ENCODE measurements at places on chromosomes 2 and 18. TPM values are rescaled to one million over a fixed set of nuclear protein-coding genes. Genes with fewer than 3 reads are reported as not detected.

KIAA2012 gene
- not detected for total RNA-seq

TMEM150A gene
- total RNA-seq: 9.7 TPM

CRYBA2 gene
- total RNA-seq: not detected

GRCh38 chr18:59065684-59066083 is 74.0 kb upstream of the SEC11C start:
- DNase-seq: no peak

- no peak for DNase-seq
These were observed 28.2 kb downstream of the TMEM182 start for GRCh38 chr2:102790091-102790455.

DNA sequence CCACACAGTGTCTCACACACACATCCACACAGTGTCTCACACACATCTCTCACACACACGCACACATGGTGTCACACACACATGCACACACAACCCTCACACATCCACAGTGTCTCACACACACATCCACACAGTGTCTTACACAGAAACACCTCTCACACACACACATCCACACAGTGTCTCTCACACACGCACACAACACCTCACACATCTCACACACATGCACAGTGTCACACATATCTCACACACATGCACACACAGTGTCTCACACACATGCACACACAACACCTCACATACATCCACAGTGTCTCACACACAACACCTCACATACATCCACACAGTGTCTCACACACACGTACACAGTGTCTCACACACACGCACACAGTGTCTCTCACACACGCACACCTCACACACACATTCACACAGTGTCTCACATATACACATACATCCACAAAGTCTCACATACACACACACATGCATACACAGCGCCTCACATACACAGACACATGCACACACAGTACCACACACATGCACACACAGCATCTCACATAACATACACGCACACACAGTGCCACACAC is 473.9 kb upstream of the HS6ST1 start:
- no peak for DNase-seq

ALKAL2 gene
- total RNA-seq: not detected
